ENCODE measurements at places on chromosomes 12 and 14. TPM values are rescaled to one million over a fixed set of nuclear protein-coding genes. Genes with fewer than 3 reads are reported as not detected.

- peak; percentile 8 for DNase-seq
These were observed 95.4 kb downstream of the CCER1 start for GRCh38 chr12:90859591-90859990.

- DNase-seq = no peak
These were observed 108.7 kb upstream of the FUT8 start for GRCh38 chr14:65303899-65304222.

DNA sequence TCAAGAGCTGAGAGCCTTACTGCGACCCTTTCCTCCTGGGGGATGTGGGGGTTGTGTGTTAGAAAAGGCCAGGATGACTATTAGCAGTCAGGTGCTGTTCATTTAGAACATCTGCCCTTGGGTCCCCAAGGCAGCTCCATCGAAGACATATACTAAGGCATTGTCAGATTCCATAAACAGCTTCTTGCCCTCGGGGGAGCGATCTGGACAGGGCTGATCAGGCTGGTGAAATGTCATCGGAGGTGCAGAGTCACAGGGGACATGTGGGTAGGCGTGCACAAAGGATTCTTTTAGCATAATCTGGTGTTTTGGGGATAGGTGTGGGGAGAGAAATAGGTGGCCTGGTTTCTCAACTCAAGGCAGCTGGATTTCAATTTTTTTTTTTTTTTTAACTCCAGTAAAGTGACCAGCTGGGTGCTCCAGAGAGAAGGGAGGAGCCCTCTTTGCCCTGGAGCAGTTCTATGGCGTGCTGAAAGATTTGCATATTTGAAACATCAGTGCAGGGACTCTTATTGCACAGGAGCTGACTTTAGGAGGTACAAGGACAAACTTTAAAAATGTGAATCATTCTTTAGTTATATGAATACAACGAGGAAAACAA is 160.1 kb downstream of the SUDS3 start:
- DNase-seq = no peak

DNA sequence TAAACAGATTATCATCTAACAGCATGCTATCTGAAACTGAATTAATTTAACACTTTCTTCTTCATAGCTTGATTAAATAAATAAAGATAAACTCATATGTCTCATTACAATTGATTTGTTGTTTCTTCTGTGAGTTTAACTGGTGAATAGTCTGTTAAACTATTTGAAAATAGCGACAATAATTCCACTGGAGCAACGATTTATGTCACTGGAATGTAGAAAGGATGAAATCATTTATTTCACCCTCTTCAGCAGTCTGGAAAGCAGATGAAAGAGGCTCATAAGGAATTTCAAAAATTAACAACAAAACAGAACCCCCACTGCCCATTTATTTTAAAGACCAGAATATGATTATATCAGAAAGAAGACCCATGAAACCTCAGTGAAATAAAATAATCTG is 1165.1 kb upstream of the USP15 start:
- DNase-seq = no peak

- DNase-seq = no peak
These were observed 186.5 kb upstream of the LHX5 start for GRCh38 chr12:113658006-113658655.

The LMO3 gene
- 3.9 TPM for polyA plus RNA-seq

DNA sequence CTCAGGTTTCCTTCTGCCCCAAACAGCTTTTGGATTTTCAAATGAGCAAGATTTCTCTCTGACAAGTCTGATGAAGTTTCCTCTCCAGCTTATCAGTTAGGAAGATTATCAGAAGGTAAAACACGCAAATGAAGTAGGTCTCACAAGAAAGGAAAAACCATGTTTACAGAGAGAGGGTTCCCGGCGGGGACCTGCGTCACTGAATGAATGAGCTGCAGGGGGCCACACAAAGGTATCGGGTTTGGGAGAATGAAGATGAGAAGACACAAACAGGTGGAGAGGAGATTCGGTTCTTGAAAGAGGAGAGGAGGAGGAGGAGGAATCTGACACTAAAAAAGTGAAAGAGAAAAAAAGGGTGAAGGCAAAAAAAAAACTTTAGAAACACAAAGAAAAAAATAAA is 208.6 kb downstream of the CALM1 start:
- DNase-seq = no peak

- no peak for DNase-seq
These were observed 39.1 kb downstream of the CORO1C start for GRCh38 chr12:108691998-108692808.

- DNase-seq = no peak
These were observed 6.0 kb upstream of the SLC24A4 start for GRCh38 chr14:92316937-92317336.

DNA sequence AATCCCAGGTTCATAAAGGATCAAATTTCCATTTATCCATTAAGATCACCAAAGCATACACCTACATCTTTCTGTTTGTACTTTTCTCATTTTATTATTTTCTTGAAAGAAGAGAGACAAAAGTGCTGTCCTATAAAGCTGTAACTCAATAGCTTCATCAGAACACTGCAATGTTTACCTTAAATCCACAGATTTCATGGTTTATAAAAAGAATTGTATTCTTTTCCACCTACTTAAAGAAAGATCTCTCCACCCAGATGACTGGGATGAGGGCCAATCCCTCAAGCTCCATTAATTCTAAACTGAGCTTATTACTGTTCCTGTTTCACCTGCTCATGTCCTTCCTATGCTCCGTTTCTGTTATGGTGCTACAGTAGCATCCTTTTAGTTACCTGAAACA is 470.6 kb downstream of the BCAT1 start:
- DNase-seq = no peak

DNA sequence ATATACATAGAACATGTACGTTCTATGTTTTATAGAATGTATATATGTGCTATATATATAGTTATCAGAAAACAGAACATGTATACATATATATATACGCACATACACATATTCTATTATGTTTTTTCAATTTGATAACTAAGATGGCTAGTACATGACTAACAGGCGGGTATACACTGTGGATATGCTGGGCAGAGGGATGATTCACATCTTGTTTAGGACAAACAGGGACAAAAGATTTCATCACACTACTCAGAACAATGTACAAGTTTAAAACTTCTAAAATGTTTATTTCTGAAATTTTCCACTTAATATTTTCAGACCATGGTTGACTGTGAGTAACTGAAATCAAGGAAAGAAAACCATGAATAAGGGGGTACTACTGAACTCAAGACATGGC is 17.4 kb downstream of the TIMELESS start:
- DNase-seq = no peak

GRCh38 chr14:92387578-92387977 is 64.6 kb downstream of the SLC24A4 start:
- no peak for DNase-seq

- DNase-seq = no peak
These were observed 34.6 kb downstream of the BEGAIN start for GRCh38 chr14:100552524-100553125.

The CEBPE gene
- polyA plus RNA-seq = 0.15 TPM

GRCh38 chr12:72717036-72717435 is 444.9 kb downstream of the TRHDE start:
- no peak for DNase-seq

DNA sequence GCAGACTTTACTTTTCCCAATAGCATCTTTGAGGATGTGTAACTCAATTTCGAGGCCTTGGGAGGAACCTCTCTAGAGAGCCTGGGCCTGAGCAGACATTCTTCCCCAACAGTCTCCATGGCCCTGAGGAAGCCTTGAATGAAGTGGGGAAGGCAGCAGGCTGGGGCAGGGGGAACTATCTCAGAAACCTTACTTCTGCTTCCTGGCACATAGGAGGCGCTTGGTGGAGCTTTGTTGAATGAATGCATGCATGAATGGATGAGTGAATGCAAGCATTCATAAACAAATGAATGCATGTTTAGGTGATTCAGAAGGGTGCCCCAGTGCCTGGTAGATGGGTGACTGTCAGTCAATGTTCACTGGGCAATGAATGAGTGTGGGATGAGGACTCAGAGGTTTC is 58.3 kb downstream of the GALNT16 start:
- no peak for DNase-seq

DNA sequence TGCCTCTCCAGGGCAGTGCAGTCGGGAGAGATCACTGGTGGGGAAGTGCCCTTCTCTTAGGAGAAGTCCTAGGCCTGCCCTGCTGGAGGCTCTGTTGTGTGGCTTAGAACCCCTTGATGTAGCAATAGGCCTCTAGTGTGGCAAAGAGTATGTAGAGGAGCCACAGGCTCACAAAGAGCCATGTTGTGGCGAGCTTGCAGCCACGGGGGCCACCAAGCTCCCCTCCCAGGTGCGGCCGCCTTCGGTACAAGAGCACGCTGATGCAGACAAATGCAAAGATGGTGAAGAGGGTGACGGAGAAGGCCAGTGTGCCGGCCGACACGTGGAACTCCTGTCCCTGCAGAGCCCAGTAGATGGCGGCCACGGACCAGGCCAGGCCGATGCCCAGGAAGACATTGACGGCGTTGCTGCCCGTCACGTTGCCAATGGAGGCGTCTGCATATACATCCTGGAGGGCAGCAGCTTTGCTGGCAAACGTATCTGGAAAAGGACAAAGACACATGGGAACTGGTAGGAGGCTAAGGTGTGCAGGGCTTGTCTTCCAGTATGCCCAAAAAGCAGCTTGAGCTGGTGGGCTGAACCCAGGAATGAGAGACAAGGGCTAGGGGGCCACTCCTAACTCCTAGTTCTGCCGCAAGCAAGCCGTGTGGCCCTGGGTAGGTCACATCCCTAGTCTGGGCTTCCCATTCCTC is 142.8 kb downstream of the SLC8A3 start:
- peak; percentile 37 for DNase-seq

DNA sequence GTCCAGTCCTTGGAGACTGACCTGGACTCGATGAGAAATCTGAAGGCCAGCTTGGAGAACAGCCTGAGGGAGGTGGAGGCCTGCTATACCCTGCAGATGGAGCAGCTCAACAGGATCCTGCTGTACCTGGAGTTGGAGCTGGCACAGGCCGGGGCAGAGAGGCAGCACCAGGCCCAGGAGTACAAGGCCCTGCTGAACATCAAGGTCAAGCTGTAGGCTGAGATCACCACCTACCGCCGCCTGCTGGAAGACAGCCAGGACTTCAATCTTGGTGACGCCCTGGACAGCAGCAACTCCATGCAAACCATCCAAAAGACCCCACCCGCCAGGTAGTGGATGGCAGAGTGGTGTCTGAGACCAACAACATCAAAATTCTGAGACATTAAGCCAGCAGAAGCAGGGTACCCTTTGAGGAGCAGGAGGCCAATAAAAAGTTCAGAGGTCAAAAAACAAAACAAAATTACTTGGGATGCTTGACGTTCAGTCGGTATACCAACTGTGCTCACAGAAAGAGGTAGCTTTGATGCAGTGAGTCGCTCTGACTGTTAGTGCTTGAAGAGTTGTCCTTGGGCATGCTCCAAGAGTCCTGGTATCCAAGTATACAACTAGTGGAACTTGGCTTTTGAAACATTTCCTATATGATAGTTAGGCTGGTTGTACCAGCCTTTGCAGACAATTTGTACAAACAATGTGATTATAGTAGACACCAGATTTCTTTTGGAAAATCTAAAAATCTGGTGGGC is 4.8 kb downstream of the MED6 start:
- no peak for DNase-seq

The RNASE3 gene
- polyA plus RNA-seq = 0.77 TPM

GRCh38 chr12:113295886-113296556 is 38.9 kb downstream of the SLC8B1 start:
- DNase-seq = no peak

- DNase-seq = no peak
These were observed 61.3 kb downstream of the CCDC88C start for GRCh38 chr14:91356181-91356763.

The RTL1 gene
- 0.13 TPM for polyA plus RNA-seq

The ERC1 gene
- polyA plus RNA-seq = 33.7 TPM

The RPS6KL1 gene
- polyA plus RNA-seq = 1.9 TPM

GRCh38 chr14:52073251-52073650 is 4.4 kb upstream of the NID2 start:
- DNase-seq = no peak

- no peak for DNase-seq
These were observed 35.8 kb downstream of the SPATA7 start for GRCh38 chr14:88421286-88421685.

DNA sequence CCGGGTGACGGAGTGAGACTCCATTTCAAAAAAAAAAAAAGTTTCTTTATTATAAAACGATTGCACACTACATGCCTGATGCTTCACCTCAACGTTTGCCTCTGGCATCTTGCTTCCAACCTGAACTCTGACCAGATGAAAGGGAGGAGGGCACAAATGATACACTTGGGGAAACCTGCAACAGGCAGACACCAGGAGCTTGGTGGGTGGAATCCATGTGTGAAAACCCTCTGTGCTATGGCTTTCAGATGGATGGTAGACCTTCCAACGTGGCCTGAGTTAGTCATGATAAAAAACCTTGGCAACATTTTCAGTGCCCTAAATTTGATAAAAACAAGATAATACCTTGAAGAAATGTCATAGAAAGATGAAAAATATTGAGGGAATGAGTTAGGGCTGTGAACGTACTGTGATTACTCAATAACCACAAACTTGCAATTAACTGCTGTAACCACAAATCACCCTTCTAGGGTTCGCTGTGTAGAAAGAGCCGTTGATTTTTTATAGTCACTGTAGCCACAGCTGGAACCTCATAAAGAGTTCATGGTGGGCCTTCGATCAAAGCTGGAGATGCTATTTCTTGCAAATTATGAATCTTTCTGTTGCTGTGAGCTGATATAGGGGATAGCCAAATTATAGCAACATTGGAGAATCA is 26.1 kb upstream of the GZMB start:
- no peak for DNase-seq

GRCh38 chr12:99253068-99253467 is 394.5 kb upstream of the GARIN6 start:
- no peak for DNase-seq

DNA sequence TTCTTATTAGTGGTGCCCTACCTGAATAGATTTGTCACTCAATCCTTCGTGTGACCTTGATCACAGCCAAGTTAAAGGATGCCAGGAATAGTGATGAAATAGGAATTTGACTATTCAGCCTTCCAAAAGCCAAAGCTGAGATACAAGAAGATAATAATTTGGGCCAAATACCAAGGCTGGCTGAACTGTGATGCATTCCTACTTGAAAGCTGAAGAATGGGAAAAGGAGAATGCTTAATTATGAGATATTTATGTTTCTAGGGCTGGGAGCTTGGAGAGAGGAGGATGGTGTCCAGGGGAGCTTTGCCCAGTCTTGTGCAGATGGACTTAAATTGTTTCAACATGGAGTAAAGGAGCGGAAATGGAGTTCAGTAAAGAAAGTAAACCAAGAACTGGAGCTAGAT is 5.2 kb downstream of the RNASE7 start:
- DNase-seq = no peak

DNA sequence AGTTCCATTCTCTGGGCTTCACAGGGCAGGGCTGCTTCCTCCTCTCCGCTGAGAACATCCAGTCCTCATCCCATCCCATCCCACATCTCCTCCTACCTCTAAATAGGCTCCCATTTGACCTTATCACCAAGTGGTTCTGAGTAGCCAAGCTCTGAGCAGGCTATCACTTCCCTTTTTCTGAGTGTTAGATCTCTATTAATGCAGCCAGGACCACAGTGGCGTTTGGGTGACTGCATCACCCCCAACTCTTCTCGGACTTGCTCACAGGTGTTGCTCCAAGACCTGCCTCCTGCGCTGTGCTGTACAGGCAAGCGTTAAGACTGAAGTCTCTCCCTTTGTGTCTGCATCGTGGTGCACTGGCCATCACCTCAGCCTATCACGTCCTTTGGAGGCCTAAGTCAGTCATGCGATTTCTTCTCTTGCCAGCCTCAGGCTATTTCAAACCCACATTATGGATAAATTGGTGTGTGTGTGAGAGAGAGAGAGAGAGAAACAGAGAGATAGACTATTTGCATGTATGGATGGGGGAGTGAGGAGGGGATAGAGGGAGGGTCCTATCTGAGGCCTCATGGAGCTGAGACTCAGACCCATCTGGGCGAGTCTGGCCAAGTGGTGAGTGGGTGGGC is 12.4 kb upstream of the HHIPL1 start:
- DNase-seq = no peak

- no peak for DNase-seq
These were observed 17.0 kb downstream of the PPP1R1A start for GRCh38 chr12:54571193-54572188.

Data from renal pelvis (tissue), 12 donors.